ENCODE measurements at places on chromosomes 2 and 18. TPM values are rescaled to one million over a fixed set of nuclear protein-coding genes. Genes with fewer than 3 reads are reported as not detected.

ITGA4 gene
- total RNA-seq = 2.5 TPM

IL36B gene
- total RNA-seq = 0.17 TPM

TBR1 gene
- not detected for total RNA-seq

BCL2 gene
- 0.53 TPM for total RNA-seq

SLC5A7 gene
- total RNA-seq = not detected

TMEM37 gene
- total RNA-seq = 2.3 TPM

SEPTIN10 gene
- total RNA-seq = 44.1 TPM

HMSD gene
- total RNA-seq = 0.23 TPM

DHRS9 gene
- total RNA-seq = 3.2 TPM

RGPD8 gene
- total RNA-seq = 1.6 TPM

SLC16A14 gene
- total RNA-seq = 0.83 TPM

TNP1 gene
- total RNA-seq = not detected

SERPINB10 gene
- total RNA-seq = not detected

REG3G gene
- total RNA-seq = not detected

IL1F10 gene
- total RNA-seq = not detected

MPV17 gene
- total RNA-seq = 95.8 TPM

ARHGEF4 gene
- total RNA-seq = 7.4 TPM

RTP5 gene
- not detected for total RNA-seq

SUCLG1 gene
- total RNA-seq = 93.5 TPM

TMEM163 gene
- total RNA-seq = 0.10 TPM

PKDCC gene
- total RNA-seq = 22.8 TPM

CYP27C1 gene
- total RNA-seq = 4.7 TPM

ACTG2 gene
- 0.23 TPM for total RNA-seq

PDE11A gene
- 0.38 TPM for total RNA-seq

HOXD4 gene
- 0.67 TPM for total RNA-seq

KIAA2012 gene
- total RNA-seq = not detected

IWS1 gene
- 36.2 TPM for total RNA-seq

ATRAID gene
- total RNA-seq = 230 TPM

SULT1C2 gene
- total RNA-seq = 0.59 TPM

FAM110C gene
- 0.14 TPM for total RNA-seq

PSTPIP2 gene
- 0.52 TPM for total RNA-seq

COLEC12 gene
- total RNA-seq = 0.03 TPM

ANKRD29 gene
- 16.2 TPM for total RNA-seq

SS18 gene
- total RNA-seq = 54.2 TPM

ADRA2B gene
- 0.09 TPM for total RNA-seq

CNTNAP5 gene
- total RNA-seq = not detected

RANBP2 gene
- total RNA-seq = 24.7 TPM

CMPK2 gene
- total RNA-seq = 0.86 TPM

KCNJ13 gene
- not detected for total RNA-seq

CAPN14 gene
- total RNA-seq = 0.03 TPM

UGT1A6 gene
- total RNA-seq = 1.2 TPM

UGT1A5 gene
- not detected for total RNA-seq

RNF125 gene
- 0.20 TPM for total RNA-seq

FIGN gene
- 2.0 TPM for total RNA-seq
